ENCODE measurements at places on chromosomes 4 and X.

GRCh38 chrX:70042399-70043371 is 7.1 kb downstream of the AWAT2 start:
- no peak for DNase-seq

- no peak for DNase-seq
These were observed 205.5 kb downstream of the UNC5C start for GRCh38 chr4:95343235-95343634.

- DNase-seq: no peak
These were observed 46.5 kb upstream of the HMX1 start for GRCh38 chr4:8917868-8918783.

DNA sequence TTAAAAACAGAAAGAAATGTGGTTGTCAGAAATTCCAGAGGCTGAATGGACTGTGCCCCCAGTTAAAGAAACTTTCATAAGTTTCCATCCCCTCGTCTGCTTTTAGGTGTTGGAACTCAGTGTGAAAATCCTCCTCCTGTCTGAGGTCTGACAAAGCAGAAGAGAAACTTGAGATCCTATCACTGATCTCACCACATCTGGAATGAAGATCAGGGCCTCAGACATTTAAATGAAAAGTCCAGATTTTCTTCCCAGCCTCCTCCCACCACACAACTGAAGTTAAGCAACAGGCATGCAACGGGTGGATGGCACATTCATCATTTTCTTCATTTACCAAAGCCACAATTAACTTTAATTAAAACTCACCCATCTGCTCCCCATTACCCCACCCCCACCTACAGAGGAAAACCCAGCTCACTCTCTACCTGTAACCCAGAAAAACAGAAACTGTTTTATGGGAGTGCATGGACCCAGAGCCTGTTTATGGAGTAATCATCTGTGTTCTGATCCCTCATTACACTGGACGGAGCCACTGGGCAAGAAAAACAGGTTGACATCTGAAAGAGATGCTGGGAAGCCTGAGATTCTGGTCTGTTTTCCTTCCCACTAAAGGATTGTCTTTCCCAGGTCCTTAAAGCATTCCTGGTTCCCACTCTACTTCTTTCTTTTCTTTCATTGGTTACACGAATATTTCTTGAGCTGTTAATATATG is 58.1 kb upstream of the HOPX start:
- no peak for DNase-seq

Measured in thoracic aorta (tissue), 2 donors.